ENCODE measurements at places on chromosomes 11 and 22. TPM values are rescaled to one million over a fixed set of nuclear protein-coding genes. Genes with fewer than 3 reads are reported as not detected.

GRCh38 chr22:25815561-25815960, 73.6 kb downstream of the MYO18B start:
- no peaks in the 10 kb centered on the region for H3K4me1 ChIP-seq
- no peak overlapping the region for H3K27ac ChIP-seq
- H3K36me3 ChIP-seq, result no peaks in the 10 kb centered on the region
- H3K27me3 ChIP-seq, result no peaks in the 10 kb centered on the region
- DNase-seq, result no peak
- no peak overlapping the region for H3K4me3 ChIP-seq

DNA sequence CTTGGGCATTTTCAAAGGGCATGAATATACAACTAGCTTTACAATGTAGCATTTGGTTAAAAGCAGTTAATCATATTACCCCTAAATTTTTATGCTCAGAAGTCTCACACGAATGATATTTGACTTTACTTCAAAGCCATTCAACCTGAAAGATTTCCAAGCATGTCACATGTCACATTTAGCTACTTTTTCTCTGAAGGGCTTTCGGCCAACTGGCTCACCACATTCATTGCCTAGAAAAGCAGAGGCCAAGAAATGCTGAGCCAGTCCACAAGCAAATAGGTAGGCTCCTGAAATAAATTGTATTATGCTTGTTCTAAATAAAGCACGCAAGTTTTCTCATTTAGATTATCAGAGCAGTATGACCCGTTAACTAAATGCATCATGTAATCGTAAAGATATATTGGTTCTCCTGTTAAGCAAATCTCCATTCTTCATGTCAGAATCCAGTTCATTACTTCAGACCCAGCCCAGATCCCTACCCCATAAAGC, 30.6 kb downstream of the PAX6 start:
- no peak overlapping the region for H3K27ac ChIP-seq
- no peak for DNase-seq
- H3K4me1 ChIP-seq, result no peaks in the 10 kb centered on the region

DNA sequence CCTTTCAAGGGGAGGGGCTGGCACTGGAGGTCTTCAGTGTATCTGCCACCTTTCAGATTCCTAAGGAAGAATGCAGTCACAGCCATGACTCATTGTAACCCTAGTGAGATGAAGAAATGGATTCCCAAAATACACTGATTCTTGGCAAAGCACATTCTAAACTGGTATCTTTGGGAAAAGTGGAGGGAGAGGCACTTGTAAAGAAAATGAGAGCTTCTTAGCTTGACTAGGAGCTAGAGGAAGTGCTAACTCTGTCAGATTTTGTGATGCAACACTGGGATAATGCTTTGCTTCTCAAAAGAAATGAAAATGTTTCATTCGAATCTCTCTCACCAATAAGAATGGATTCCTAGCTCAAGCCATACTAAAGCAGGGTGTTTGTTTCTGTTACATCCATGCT, 14.3 kb downstream of the NRIP3 start:
- no peak for DNase-seq
- H3K27ac ChIP-seq, result no peak overlapping the region
- no peak overlapping the region for H3K4me3 ChIP-seq
- no peaks in the 10 kb centered on the region for H3K4me1 ChIP-seq
- no peaks in the 10 kb centered on the region for H3K27me3 ChIP-seq
- no peaks in the 10 kb centered on the region for H3K36me3 ChIP-seq

DNA sequence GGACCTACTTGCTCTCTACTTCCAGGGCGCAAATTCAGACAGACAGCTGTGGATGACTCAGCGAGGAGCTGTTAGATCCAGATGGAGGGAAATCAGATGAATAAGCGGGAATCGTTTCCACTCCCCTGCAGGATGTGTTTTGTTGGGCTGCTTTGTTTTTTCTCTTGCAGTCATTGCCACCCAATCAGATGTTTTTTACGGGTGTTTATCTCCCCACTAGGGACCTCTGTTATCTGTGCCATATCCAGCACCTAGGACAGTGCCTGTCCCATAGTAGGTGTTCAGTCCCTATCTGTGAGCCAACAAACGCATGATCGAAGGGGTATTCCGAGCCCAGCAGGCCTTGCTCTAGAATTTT, 51.1 kb upstream of the PARVG start:
- no peak for DNase-seq
- no peaks in the 10 kb centered on the region for H3K27me3 ChIP-seq
- no peaks in the 10 kb centered on the region for H3K4me1 ChIP-seq
- H3K27ac ChIP-seq, result no peak overlapping the region

GRCh38 chr11:28836285-28837081, 728.3 kb downstream of the METTL15 start:
- H3K4me3 ChIP-seq, result no peak overlapping the region
- no peaks in the 10 kb centered on the region for H3K4me1 ChIP-seq
- H3K27me3 ChIP-seq, result no peaks in the 10 kb centered on the region
- no peak for DNase-seq
- no peak overlapping the region for H3K27ac ChIP-seq

The FHIP1B gene
- total RNA-seq, result 20.3 TPM

The C22orf31 gene
- not detected for total RNA-seq

The FDXACB1 gene
- 1.3 TPM for total RNA-seq

The C11orf86 gene
- total RNA-seq, result not detected

Data from right lobe of liver (tissue), 6 donors.